Astrocyte of the cerebellum (primary cell): ENCODE measurements at places on chromosomes 1 and 21.

DNA sequence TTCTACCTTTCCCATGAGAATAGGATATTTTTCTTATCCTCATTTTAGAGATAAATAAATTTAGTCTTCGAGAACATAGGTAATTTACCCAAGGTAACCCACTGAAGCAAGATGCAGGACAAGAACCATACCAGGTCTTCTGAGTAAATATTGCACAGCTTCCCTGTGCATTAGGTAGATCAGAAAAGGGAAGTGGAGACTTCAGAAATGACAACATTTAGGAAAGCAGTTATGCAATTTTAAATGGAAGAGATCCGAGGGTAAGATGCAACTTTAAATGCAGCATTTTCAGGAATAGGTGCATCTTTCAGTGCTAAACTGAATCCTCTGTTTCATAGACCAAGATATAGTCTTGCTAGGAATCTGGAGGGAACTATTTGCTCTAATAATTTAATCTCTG, 206.4 kb upstream of the SGIP1 start:
- DNase-seq: no peak

DNA sequence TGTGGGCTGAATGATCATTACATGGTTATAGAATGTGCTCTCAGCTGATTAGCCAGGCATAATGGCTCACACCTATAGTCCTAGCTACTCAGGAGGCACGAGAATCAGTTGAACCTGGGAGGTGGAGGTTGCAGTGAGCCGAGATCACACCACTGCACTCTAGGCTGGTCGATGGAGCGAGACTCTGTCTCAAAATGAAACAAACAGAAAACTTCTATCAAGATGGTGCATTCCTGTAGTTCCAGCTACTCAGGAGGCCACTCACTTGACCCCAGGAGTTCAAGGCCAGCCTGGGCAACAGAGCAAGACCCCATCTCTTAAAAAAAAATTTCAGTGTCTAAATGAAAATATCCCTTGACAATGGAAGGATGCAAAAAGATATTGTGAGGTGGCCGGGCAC, 10.9 kb downstream of the TIMM17A start:
- DNase-seq: no peak

GRCh38 chr1:159200769-159201168, 3.9 kb upstream of the ACKR1 start:
- DNase-seq: no peak

GRCh38 chr21:38178653-38179470, 77.9 kb upstream of the KCNJ15 start:
- no peak for DNase-seq

DNA sequence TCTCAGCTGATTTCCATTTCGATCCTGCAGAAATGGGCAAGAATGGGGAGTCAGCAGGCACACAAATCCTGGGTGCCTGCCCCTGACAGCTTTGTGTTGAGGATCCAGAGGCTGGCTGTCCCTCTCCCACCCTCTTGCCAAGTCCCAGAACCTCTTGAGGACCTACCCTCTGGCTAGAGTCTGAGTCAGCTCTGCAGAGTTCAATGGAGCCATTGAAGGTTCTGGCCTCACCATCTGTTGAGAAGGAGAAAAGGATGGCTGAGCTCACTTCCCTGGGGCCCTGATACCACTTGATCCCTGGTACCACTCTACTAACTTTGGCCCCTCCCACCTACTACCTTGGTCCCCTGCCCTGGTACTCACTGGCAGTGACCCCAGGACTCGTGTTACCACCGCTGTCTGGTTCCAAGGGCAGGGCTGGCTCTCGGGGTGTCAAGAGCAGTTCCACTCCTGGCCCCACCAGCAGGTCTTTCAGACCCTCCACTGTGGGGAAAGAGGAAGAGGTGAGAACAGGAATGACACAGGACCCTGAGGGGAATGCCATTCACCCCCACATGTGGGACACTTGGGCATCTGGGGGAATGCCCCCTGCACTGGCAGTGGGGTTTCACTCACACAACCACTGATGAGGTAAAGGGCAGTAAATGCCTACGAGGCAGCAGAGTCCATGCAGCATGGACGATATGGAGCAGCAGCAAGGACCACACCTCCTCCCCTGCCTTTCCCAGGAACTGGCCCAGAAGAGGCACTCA, 10.5 kb downstream of the RXFP4 start:
- no peak for DNase-seq

DNA sequence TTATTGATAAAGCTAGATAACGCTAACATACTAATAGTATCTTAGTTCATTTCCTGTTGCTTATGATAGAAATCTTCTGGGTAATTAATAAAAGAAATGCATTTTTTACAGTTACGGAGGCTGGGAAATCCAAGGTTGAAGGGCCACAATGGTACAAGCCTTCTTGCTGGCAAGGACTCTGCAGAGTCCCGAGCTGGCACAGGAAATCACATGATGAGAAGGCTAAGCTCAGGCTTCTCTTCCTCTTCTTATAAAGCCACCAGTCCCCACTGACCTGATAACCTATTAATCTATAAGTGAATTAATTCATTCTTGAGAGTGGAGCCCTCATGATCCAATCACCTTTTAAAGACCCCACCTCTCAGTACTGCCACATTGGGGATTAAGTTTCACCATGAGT, 82.6 kb downstream of the GPR161 start:
- DNase-seq: no peak

DNA sequence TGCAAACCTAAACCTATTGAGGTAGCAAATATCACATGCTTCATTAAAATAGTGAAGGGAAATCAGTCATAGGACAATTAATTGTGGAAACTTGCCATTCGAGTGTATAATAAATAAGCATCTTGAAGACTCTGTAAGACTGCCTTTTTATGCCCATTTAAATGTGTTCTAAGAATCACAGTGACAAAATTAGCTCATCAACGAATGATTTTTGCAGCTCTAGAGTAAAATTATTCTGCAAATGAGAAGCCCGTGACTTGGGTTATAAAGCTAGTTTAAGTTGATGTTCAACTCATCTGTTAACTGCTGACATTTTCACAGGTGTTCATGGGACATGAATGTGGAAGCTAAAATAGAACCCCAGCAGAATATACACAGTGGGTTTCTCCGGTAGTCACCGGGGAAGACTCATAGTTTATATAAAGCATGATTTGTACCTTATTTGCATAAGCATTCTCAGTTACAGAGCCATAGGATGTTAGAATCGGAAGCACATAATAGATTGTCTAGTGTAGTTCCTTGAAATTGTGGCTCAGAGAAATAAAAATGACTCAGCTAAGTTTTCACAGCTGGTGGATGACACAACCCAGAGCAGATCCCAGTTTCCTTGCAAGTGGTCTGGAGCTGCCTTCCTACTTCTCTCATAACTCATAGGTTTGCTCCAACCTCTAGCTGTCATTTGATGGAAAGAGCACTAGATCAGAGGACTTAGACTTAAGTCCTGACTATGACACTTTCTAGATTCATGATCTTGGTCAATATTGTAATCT, 107.3 kb downstream of the UCHL5 start:
- DNase-seq: peak; percentile 71

DNA sequence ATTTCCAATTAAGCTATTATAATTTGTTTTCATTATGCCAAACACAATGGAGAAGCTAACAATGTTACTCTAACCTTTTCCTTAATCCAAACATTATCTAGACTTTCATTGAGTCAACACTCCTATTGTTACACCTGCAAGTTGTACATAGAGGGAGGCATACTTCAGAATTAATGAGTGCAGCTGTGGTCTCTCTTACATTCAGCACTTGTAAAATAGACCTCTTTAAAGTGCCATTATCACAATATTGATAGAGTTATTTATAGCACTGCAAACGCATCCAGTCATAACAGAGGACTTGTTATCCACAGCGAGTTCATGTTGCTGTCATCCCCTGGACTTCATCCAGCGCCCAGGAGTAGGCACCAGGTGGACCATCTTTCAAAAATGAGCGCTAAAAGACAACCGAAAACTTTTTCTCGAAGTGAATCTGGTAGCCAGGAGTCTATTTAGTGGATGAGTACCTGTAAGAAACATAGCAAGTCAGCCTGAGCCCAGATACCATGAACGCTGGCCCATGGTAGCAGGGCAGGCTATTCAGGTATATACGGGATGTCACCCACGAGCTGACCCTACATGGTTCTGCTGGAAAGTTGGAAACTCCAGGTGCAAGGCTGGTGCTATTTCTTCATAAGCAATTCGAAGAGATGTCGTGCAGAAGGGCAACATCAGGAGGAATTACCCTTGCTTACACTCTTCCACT, 70.6 kb upstream of the NFIA start:
- DNase-seq: no peak

- DNase-seq: no peak
These were observed 32.2 kb upstream of the FOXO6 start for GRCh38 chr1:41328780-41329640.

GRCh38 chr1:212037900-212038299, 2.4 kb downstream of the DTL start:
- no peak for DNase-seq

GRCh38 chr1:236568285-236568894, 35.9 kb downstream of the HEATR1 start:
- DNase-seq: no peak

DNA sequence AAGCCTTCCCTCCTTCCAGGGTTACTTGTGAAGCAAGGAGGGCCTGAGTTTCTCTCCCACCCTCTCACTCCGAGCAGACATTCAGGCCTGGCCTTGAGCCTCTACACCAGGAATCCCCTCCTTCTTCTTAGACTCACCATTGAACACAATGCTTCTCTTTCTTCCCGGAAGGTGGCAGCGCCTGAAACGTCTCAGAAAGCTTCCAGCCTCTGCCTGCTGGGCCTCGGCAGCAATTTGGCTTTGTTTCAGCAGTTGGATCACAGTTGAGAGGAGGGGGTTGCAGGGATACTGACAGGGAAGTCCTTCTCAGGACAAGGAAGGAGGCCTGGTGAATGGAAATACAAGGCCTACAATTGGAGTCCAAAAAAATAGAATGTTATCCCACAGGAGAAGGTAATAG, 6.3 kb downstream of the CLDN8 start:
- DNase-seq: no peak

DNA sequence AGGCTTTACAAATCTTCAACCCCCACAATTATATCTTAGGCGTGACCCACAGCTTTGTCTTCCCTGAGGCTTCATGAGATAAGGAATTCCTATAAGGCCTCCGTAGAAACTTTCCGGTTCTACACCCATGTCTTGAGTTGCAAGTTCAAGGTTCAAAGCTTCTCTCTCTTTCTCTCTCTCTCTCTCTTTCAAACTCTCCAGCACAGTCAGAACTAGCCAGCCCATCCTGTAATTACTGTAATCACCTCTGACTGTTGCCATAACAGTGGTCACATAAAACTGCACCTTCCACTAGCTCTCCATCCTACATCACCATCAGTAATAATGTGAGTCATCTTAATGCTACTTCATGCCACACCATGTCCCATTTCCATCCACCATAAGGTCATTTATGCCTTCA, 90.0 kb upstream of the NFASC start:
- DNase-seq: no peak

GRCh38 chr21:30340714-30341573, 3.5 kb upstream of the KRTAP27-1 start:
- DNase-seq: peak; percentile 50

GRCh38 chr1:50097021-50097679, 11.6 kb upstream of the ELAVL4 start:
- no peak for DNase-seq

GRCh38 chr21:43015906-43016540, 41.7 kb downstream of the PKNOX1 start:
- DNase-seq: no peak

- no peak for DNase-seq
These were observed 66.7 kb downstream of the PATJ start for GRCh38 chr1:61808968-61809367.

DNA sequence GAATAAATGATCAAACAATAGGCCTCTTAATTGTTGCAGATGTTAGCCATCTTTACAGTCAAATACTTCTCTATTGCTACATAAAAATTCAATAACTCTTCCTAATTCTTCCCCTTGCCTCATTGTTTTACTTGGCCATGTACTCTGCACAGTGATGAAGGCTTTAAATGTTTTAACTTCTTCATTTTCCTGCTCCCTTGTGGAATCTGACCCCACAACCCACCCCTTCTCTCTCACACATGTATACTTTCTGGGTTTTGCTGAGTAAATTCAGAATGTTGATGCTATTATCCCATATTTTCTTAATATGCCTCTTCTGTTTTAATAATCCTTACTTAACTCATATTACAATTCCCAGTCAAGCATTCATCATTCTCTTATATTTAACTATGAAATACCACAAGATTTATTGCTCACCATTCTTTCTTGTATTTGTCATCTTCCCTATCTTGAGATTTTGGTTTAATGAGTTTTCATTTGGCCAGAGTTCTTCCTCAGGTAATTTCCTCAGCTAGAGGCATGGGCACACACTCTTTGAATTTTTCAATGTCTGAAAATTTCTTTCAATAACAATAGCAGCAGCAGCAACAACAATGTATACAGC, 327.8 kb upstream of the USP24 start:
- DNase-seq: peak; percentile 29

DNA sequence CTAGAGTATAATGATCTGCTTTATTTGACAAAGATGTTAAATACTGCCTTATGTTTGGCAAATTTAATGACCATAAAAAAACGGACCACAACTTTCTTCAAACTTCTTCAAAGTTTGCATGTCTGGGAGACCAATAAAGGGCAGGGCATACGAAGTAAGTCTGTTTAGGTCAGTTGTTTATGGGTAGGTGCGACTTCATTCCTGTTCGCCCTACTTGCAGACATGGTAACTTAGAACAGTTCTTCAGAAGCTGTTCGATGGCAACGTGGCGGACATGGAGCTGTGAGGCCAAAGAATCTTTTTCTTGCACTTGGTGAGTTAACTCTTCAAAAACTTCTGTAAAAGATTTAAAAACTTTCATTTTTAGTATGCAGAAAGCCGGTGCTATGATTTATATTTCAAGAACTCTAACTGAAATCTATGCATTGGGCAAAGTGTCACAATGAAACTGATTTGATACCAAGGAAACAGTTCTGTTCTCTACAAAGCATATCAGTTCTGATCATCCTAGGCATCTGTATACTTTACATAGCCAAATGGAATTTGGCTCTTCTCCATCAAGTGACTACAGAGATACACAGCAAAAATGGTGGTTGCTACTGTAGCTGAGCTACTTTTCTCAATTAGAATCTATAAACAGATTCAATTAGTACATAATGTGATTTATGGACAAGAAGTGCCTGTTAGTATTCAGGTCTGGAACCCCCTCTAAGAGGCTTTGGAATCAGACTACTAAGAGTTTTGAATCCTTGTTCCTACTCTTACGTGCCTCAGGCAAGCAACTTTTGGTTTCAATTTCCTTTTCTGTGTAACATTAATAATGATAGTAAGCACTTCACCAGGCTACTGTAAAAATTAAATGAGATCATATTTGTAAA, 25.7 kb downstream of the C21orf91 start:
- no peak for DNase-seq

DNA sequence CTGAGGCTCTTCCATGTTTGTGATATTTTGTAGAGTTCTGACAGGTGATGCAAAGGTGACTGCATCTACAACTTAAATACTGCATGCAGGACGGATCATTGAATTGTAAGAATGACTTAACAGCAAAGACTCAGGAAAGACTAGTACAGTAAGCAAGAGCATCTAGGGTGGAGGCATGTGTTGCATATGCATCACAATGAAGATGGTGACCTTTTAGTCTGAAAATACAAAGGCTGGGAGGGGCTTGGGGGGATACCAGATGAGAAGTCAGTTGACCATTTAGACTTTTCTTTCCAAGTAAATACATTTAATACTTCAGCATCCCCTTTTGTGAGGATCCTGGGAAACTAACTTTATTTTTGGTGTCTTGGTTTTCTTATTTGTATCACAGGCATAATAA, 145.5 kb downstream of the NUF2 start:
- no peak for DNase-seq
